ENCODE measurements at places on chromosomes 11 and 22.
A peak's percentile ranks its signal among the peaks of the same experiment; 100 is the strongest.

- DNase-seq, result peak; percentile 4
Observed at GRCh38 chr11:36540998-36541397, 26.8 kb upstream of the RAG1 start.

DNA sequence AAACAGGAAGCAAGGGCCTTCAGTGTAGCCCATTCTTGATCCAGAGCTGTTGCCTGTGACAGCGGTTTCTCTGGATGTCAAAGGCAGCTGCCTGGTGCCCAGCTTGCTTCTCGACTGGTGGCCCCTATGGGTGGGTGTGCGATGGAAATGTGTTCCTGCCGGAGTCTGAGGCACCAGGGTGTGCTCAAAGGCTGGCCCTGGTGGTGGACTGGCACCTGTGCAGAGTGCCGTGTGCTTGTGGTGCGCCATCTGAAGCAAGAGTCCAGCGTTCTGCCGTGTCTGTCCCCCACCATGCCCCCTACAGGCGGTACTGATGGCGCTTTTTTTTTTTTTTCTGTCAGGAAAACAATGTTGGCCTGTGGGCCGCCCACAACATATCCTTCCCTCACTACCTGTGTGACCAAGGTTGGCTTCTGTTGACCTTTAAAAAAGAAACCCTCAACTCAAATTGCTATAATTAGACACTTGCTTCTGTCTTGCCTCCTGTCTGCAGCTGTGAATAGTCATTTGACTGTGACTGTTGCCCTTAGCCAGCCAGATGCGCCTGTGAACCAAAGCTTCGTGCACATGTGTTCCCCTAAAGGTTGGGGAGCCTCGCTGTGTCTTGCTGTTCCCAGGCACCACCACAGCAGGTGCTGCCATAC, 4.7 kb upstream of the RANBP1 start:
- DNase-seq, result no peak

- no peak for DNase-seq
Observed at GRCh38 chr11:60240662-60241061, 2.3 kb downstream of the MS4A4E start.

DNA sequence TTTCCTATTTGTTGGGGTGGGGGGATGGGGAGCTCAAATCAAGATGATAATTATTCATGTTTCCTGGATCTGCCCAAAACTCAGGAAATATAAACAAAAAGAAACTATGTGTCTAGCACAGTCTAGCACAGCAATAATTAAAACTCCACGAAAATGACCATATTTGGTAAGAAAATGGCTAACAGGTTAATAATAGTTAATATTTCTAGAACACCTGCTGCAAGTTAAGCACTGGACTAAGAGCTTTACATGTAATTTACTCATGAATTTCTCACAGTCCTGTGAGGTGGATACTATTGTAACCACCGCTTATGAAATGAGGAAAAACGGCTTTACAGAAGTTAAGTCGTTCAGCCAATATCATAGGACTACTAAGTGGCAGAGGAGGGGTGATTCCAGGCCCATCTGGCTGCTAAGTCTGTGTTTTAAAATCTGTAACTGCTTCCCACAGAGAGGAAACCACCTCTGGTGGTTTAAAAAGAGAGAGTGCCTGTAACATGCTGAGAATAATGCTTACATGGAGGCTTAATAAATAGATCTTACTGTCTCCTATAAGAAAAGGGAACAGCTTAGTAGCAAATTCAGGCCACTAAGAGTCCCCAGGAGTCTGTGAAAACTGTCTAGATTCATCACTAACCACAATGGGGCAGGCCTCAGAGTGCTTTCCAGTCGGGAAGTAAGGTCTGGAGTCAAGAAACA, 11.0 kb upstream of the AMOTL1 start:
- no peak for DNase-seq

DNA sequence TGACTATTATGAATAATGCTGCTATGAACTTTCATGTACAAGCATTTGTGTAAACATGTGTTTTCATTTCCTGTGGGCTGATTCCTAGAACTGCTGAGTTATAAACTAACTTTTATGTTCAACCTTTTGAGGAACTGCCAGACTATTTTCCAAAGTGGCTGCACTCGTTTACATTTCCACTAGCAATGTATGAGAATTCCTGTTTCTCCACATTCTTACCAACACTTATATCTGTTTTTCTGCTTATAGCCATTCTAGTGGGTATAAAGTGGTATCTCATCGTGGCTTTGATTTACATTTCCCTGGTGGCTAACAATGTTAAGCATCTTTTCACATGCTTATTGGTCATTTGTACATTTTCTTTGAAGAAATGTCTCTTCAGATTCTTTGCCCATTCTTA, 35.2 kb upstream of the SCUBE2 start:
- no peak for DNase-seq

GRCh38 chr11:134063991-134064747, 4.7 kb upstream of the JAM3 start:
- DNase-seq, result no peak

DNA sequence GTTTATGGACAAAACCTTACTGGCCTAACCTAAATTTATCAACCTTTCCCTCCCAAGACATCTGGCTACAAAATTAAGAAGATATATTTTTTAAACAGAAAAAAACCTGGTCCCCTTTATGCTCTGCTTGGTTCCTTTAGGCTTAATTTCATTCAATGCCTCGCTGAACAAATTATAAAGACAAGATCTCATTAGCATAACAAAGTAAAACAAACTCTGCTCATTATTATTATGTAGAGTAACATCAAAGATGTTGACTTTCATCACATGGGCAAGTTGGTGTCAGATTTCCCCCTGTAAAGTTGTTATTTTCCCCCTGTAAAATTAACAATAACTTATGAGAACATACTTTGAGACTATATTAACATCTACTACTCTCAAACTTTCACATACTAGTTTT, 11.0 kb downstream of the RRAS2 start:
- DNase-seq, result no peak

- no peak for DNase-seq
Observed at GRCh38 chr11:23730307-23730998, 766.4 kb upstream of the LUZP2 start.

DNA sequence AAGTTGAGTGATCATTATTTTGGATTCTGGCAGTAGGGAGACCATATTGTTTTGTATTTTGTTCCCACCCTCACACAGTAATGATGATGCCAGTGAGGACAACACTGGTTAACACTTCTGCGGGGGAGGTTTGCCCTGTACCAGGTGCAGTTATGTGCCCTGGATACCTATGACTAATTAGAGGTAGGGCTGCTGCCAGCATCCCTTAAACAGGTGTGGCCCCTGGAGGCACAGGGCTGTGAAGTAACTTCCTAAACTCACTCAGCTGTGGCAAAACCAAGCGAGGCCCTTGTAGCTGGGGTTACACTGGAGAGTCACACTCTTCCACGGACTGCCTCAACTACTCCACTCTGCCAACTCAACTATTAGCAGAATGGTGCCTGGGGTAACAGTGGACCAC, 64.5 kb downstream of the MCM5 start:
- no peak for DNase-seq

DNA sequence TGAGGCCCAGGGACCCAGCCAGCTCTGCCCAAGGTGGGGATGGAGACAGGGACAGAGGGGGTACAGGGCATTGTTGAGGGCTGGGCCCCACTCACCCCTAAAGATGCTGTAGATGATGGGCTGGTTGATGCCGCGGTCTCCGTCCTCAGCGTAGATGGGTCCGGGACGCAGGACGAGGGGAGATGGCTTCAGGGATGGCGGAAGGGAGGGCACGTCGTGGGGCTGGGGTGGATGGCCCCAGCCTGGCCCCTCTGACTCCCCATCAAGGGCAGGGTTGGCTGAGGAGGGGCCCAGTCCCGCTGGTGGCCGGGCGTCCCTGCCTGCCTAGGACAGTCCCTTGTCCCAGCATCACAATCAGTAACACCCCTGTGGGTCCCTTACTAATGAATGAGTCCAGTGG, 4.5 kb upstream of the IRF7 start:
- DNase-seq, result no peak

All from stimulated activated CD4-positive, alpha-beta T cell treated with anti-CD3 and anti-CD28 coated beads, Interleukin-4, amount 100 ng/mL, for 48 hours (primary cell).